ENCODE measurements at places on chromosomes 12 and 14.

DNA sequence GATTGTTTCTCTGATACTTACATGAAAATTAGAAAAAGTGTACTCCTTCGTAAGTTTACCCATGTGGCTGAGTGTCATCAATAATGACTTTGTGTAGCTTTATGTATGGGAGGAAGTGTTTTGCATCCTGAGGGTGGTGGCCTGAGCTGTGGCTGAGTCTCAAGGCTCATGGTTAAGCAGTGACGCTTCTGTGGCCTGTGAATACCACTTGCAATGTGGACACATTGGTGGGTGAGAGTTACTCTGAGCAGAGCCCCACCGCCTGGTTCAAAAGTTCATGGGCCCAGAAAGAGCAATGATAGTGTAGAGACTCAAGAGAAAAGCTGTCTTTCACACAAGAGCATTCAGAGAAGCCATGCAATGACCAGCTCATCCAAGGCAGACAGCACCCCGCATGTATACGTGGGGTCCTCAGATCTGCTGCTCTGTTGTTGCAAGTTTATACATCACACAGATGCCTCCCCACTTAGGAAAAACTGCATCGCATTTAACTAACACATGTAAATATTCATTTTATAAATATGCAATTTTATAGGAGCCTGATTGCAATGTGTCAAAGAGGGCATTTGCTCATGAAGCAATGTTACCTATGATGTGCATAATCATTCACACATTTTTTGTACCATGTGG lies 55.1 kb upstream of the FRMD6 start:
- DNase-seq, result no peak

- no peak for DNase-seq
Measured at GRCh38 chr14:57883061-57883460, 17.2 kb upstream of the SLC35F4 start.

DNA sequence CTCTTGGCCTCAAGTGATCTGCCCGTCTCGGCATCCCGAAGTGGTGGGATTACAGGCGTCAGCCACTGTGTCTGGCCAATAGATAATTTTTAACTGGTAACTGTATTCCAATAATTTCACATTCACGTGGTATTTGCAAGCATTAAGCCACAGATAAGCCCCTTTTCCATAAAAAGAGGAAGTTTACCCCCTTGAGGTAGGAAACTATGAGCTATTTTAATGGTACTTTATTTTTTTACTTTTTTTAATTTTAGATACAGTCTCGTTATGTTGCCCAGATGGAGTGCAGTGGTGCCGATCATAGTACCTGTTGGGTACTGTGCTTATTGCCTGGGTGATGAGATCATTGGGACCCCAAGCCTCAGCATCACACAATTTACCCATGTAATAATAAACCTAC lies 42.9 kb upstream of the AP4S1 start:
- DNase-seq, result no peak

DNA sequence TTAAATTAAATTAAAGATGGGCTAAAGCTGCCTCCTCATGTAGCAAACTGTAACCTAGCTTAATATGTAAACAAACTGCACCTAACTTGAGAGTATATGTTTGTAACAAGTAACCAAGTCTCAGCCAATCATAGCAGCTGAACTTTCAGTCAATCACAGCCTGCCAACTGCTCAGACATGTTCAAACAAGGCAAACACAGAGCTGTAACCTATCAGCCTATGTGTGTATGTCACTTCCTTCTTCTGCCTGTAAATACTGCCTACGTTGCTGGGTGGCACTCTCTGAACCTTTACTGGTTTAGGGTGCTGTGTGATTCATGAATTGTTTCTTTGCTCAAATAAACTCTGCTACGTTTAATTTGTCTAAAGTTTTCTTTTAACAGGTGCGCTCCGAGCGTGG lies 2.9 kb downstream of the SERPINA6 start:
- DNase-seq, result no peak

- no peak for DNase-seq
Measured at GRCh38 chr14:68820999-68821683, 28.3 kb upstream of the ZFP36L1 start.

GRCh38 chr12:120388691-120389481 lies 19.9 kb upstream of the MSI1 start:
- no peak for DNase-seq

GRCh38 chr12:120873226-120873625 lies 30.9 kb downstream of the SPPL3 start:
- DNase-seq, result no peak
